ENCODE measurements at places on chromosomes 6 and 20.

GRCh38 chr6:34243131-34243771 is 5.6 kb downstream of the SMIM29 start:
- no peak for DNase-seq

DNA sequence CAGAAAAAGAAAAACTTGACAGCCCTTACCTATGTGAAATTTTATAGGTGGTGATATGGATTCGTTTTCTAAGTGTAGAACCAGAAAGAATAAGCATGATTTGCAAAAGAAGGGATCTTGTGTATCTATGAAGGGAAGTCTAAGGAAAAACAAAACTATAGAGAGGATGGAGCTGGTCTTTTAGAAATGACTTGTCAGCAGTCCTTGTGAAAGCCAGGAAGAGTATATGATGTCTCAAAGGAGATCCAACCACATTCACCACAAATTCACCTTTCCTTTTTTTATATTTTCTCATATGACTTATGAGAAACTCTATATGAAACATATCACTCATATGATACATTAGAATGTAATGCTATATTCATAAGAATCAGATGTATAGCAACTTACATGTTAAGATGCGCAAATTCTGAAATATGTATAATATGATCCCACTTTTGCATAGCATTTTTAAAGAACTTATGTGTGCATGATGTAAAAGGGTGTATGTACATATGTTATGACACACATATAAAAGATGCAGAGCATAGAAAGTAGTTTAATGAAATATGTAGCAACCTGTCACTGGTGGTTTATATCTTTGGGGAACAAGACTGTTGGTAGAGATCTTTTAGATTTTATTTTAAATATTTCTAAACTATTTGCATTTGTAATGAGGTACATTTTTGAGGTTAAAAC is 91.9 kb upstream of the NUP153 start:
- no peak for DNase-seq

- DNase-seq: no peak
Measured at GRCh38 chr6:104633125-104633524, 226.6 kb downstream of the HACE1 start.

GRCh38 chr20:60035486-60035885 is 77.3 kb downstream of the CDH26 start:
- no peak for DNase-seq

Measured in activated CD4-positive, alpha-beta T cell treated with anti-CD3 and anti-CD28 coated beads, Interleukin-2, amount 10 ng/mL, durations not matched to agents 24 days and 14 days (primary cell).